Esophagus squamous epithelium (tissue), 5 donors: ENCODE measurements at places on chromosomes 2 and 18.

GRCh38 chr2:54247115-54247514 is 8.9 kb downstream of the TSPYL6 start:
- DNase-seq: no peak

- no peak for DNase-seq
Measured at GRCh38 chr2:181317511-181317910, 139.7 kb upstream of the ITGA4 start.

GRCh38 chr2:65320946-65321345 is 93.3 kb downstream of the ACTR2 start:
- no peak for DNase-seq

GRCh38 chr18:42798606-42799170 is 316.8 kb downstream of the RIT2 start:
- DNase-seq: no peak

GRCh38 chr2:239104800-239105199 is 256.9 kb downstream of the TWIST2 start:
- no peak for DNase-seq

DNA sequence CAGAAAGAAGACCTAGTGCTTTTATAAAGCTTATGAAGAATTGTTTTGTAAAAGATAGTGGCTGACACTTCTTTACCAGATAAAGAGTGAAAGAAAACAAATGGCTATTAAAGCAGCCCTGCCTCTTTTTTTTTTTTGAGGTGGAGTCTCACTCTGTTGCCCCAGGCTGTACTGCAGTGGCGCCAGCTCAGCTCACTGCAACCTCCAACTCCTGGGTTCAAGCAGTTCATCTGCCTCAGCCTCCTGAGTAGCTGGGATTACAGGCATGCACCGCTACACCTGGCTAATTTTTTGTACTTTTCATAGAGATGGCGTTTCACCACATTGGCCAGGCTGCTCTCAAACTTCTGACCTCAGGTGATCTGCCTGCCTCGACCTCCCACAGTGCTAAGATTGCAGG is 12.9 kb downstream of the ARPC2 start:
- no peak for DNase-seq

GRCh38 chr18:62741118-62741566 is 25.8 kb downstream of the PHLPP1 start:
- no peak for DNase-seq

DNA sequence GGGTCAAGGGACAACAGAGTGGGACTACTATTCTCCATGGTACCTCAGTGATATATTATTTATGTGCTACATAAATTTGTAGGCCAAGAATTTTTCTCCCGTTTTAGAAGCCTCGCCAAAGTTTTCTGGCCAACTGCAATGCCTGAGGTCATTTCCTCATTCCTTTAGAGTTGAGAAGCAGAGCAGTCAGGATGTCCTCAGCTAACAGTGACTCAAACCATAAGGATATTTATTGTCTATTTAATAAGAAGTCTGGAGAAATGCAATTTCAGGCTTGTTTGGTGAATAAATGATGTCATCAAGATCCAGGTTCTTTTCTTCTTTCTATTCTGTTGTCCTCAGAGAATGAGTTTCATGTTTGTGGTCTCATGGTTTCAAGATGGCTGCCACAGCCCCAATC is 91.0 kb downstream of the ADCYAP1 start:
- DNase-seq: no peak

GRCh38 chr2:10452956-10453904 is 5.1 kb upstream of the ODC1 start:
- no peak for DNase-seq

- DNase-seq: no peak
Measured at GRCh38 chr2:151260573-151261230, 961 bp downstream of the RBM43 start.

- no peak for DNase-seq
Measured at GRCh38 chr2:225400060-225400511, 576 bp downstream of the NYAP2 start.

DNA sequence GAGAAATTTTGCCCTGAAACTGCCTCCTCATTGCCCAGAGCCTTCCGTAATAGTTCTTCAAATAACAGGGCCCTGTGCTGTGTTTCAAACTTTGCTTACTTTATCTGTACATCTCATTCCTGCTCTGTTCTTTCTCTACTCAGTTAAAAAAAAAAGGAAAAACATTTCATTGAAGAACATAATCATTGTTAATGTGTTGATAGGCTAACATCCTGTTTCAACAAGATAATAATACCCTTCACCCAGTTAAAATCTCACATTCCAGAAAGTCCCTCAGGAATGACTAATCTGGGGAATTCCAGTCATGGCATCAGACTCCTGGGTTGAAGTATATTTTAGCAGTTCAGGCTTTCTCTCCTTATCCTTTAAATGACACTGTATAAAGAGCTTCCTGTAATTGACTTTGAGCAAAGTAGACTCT is 45.6 kb upstream of the ITGAV start:
- DNase-seq: no peak

- no peak for DNase-seq
Measured at GRCh38 chr18:21110713-21111345, 784 bp downstream of the ROCK1 start.

DNA sequence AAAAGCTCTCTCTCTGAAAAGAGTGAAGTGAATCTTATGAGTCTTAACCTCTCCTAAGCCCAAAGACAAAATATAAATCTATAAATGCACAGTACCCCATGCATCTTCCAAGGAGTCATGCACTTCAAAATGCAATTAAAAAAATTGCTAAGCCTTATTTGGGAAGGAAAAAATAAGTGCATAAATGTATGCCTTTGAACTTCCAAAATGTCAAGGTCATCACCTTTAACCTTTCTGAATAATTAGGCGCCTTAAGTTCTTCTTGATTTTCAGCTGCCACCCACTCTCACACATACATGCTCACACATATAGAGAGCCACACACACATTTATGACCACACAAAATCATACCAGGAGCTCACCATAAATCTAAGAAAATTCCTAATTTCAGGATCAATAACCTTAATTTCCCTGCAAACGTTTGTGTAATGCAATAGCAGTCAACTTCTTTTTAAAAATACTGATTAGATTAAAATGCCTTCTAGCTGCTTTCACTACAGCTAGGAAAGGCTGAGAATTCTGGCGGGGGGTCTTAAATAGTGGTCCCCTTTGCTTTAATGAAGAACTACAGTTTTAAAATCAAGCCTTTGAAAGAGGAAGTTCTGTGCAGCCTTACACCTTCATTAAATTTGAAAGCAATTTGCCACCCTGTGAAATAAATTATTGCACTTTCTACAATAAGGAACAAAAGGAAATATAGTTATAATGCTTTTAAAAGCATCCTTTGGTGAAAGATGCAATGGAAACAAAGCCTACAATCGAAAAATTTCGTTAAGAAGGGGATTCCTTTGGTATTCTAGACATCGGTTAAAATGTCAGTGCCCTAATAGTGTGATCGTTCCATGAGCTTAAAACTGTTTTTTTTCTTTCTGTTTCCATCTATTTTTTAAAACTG is 3.6 kb downstream of the HOXD11 start:
- no peak for DNase-seq

DNA sequence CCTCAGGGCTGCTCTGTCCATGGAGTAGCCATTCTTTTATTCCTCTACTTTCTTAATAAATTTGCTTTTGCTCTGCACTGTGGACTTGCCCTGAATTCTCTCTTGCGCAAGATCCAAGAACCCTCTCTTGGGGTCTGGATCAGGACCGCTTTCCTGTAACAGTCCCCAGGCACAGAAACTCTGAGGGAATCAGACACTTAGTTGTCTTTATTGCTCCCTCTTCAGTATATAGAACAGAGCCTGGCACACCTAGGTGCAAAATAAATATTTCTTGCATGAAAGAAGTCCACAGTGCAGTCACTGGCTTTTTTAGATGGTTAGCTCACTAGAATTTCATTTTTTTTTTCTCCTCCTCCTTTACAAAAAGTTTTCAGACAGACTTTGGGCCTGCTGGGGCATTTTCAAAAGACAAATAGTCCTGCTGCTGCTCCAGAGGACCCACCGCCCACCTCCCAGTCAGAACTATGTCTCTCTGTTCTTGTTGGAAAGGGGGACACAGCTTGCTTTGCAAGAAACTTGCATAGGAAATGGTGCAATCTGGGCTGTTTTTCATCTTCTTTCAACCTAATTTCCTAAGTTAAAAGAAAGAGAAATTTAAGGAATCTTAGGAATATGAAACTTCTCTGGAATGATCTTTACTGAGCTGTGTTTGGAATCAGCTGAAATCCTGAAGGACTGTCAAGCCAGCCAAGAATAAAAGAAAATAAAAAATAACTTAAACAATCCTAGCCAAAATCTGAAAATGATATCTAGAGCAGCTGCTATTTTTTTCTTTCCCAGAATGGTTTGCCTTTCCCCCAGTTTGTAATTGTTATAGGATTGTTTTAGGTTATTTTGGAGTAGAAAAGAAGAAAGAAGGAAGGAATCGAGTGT is 31.7 kb upstream of the MAP4K3 start:
- no peak for DNase-seq
